ENCODE measurements at places on chromosomes 1 and 21. TPM values are rescaled to one million over a fixed set of nuclear protein-coding genes. Genes with fewer than 3 reads are reported as not detected.

NLRP3 gene
- total RNA-seq = not detected

SLC30A2 gene
- total RNA-seq = not detected

TNFAIP8L2 gene
- not detected for total RNA-seq

FAM78B gene
- 0.33 TPM for total RNA-seq

MAP3K6 gene
- 8.3 TPM for total RNA-seq

S100A7 gene
- total RNA-seq = not detected

TAS1R3 gene
- total RNA-seq = 0.26 TPM

IFI6 gene
- 68.4 TPM for total RNA-seq

RNU1-2 gene
- total RNA-seq = 3,997 TPM

- H3K27ac ChIP-seq = peak overlapping the region; percentile 50
- H3K36me3 ChIP-seq = peaks cover 21% of the 10 kb centered on the region
- DNase-seq = peak; percentile 45
- no peaks in the 10 kb centered on the region for H3K27me3 ChIP-seq
Measured at GRCh38 chr1:173864179-173864867, 3.5 kb downstream of the GAS5 start.

- no peak overlapping the region for H3K27ac ChIP-seq
- DNase-seq = peak; percentile 38
- H3K4me3 ChIP-seq = no peak overlapping the region
- no peaks in the 10 kb centered on the region for H3K27me3 ChIP-seq
Measured at GRCh38 chr1:210407207-210407886, 78.6 kb downstream of the HHAT start.

DNA sequence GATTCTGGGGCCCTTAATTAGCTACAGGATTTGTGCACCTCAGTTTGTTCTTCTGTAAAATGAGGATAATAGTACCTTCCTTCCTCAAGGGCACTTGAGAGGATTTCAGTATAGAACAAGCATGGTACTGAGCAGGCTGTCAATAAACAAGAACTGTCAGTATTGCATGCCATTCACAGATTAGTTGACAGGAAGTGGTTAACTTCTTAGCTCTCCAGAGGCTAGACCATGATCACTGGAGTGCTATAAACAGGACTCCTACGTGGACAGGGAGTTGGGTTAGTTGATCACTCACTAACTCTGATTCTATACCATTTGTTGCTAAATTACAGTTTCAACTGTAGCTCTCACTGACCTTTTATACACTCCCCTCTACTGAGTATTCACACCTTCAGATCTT is 126.2 kb upstream of the DAB1 start:
- no peak overlapping the region for H3K4me3 ChIP-seq
- no peak overlapping the region for H3K27ac ChIP-seq
- H3K4me1 ChIP-seq = no peaks in the 10 kb centered on the region
- H3K36me3 ChIP-seq = no peaks in the 10 kb centered on the region
- DNase-seq = no peak

- H3K4me3 ChIP-seq = no peak overlapping the region
- peak; percentile 63 for DNase-seq
- H3K4me1 ChIP-seq = no peaks in the 10 kb centered on the region
- no peaks in the 10 kb centered on the region for H3K36me3 ChIP-seq
- no peak overlapping the region for H3K27ac ChIP-seq
- H3K27me3 ChIP-seq = no peaks in the 10 kb centered on the region
Measured at GRCh38 chr21:16211339-16212303, 481.8 kb downstream of the USP25 start.

DNA sequence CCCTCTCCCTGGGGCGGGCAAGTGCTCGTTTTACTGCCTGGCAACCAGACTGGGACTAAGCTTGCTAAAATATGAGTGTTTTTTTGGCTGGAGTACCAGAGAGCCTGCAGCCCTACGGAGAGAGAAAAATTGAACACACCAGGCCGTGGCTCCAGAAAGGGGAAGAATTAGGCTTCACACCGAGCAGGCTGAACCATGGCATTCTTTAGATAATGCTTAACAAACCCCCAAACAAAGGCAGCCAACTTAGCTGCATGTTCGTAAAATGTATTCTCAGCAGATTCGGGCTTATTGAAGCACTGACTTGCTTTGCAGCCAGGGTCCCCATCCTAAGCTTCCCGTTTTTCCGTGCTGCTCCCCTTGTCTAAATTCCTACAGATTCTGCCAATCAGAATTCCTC is 76.6 kb downstream of the LMX1A start:
- no peaks in the 10 kb centered on the region for H3K36me3 ChIP-seq
- no peak overlapping the region for H3K4me3 ChIP-seq
- no peak overlapping the region for H3K27ac ChIP-seq

DNA sequence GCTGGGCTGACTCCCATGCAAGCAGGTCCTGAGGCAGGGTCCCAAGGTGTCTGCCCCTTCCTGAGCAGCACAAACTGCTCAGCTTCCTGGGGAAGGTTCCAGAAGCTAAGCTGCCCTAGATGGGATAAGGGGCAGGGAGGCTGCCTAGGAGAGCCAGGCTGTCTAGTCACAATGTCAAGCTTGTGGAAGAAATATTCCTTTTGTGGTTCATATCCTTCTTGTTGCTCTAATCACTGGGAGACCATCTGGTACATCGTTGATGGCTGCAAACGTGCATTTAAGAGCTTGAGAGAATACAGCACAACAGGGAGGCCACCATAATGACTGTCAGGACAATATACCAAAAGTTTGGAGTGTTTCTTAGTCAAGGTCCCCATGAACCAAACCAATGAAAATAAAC is 67.4 kb downstream of the SLC16A1 start:
- no peak for DNase-seq
- H3K4me3 ChIP-seq = no peak overlapping the region
- H3K4me1 ChIP-seq = peaks cover 2% of the 10 kb centered on the region
- no peak overlapping the region for H3K27ac ChIP-seq
- H3K27me3 ChIP-seq = no peaks in the 10 kb centered on the region

- H3K4me1 ChIP-seq = peaks cover 25% of the 10 kb centered on the region
- peak overlapping the region; percentile 97 for H3K27ac ChIP-seq
- DNase-seq = peak; percentile 36
Measured at GRCh38 chr1:58816747-58817221, 32.9 kb upstream of the JUN start.

GRCh38 chr1:83799594-83799993 is 199.3 kb downstream of the TTLL7 start:
- no peaks in the 10 kb centered on the region for H3K4me1 ChIP-seq
- no peak overlapping the region for H3K4me3 ChIP-seq
- H3K27ac ChIP-seq = no peak overlapping the region

GRCh38 chr1:15847893-15848142 is 311 bp downstream of the SPEN start:
- peaks cover 2% of the 10 kb centered on the region for H3K4me1 ChIP-seq
- no peaks in the 10 kb centered on the region for H3K27me3 ChIP-seq
- DNase-seq = no peak
- H3K4me3 ChIP-seq = peak overlapping the region; percentile 28

- DNase-seq = no peak
- peaks cover 5% of the 10 kb centered on the region for H3K36me3 ChIP-seq
- H3K4me1 ChIP-seq = peaks cover 12% of the 10 kb centered on the region
- no peaks in the 10 kb centered on the region for H3K27me3 ChIP-seq
- H3K27ac ChIP-seq = no peak overlapping the region
Measured at GRCh38 chr1:68119445-68119844, 69.0 kb upstream of the DIRAS3 start.

- no peak overlapping the region for H3K27ac ChIP-seq
- H3K36me3 ChIP-seq = no peaks in the 10 kb centered on the region
- H3K4me3 ChIP-seq = no peak overlapping the region
- peak; percentile 21 for DNase-seq
Measured at GRCh38 chr1:109192433-109192832, 21.3 kb upstream of the SARS1 start.

GRCh38 chr1:182962554-182963115 is 9.7 kb upstream of the SHCBP1L start:
- no peaks in the 10 kb centered on the region for H3K27me3 ChIP-seq
- H3K27ac ChIP-seq = peak overlapping the region; percentile 83
- no peaks in the 10 kb centered on the region for H3K4me1 ChIP-seq

- no peaks in the 10 kb centered on the region for H3K27me3 ChIP-seq
- no peak overlapping the region for H3K4me3 ChIP-seq
- DNase-seq = no peak
Measured at GRCh38 chr1:1106510-1107221, 9.2 kb downstream of the C1orf159 start.

DNA sequence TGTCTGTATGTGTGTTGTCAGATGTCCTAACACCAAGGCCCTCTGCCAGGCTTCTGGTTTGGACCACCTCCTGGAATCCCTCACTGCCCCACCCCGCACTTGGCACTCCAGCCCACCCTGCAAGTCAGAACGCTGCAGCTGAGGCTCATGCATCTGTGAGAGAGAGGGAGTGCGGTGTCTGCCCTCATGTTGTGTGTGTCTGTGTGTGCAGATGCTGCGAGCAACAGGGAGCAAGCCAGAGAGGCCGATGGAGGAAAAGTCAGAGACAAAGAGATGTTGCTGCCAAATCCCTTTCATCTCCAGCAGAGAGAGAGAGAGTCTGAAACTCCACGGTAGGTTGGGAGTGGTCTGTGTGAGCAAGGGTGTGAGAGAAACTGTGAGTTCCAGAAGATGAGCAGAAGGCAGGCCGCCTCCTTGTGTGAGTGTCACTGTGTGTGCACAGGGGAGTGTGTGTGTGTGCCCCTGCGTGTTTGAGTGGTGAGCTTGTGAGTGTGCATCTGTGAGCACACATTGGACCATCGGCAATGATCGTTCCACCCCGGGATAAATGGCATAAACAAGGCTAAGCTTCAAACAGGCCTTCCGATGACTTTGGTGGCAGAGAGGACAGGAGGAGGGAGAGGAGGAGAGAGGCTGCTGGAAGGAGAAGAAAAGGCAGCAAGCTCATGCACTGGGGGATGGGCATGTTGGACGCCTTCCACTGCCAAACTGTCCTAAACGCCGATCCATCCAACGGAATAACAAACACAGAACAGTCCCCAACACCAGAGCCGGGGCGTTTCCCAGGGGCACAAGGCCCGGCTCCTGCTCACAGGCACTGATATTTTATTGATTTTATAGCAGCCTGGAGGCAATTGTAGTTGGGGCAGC is 99.2 kb upstream of the GRIK3 start:
- H3K27ac ChIP-seq = no peak overlapping the region
- no peak for DNase-seq
- H3K4me1 ChIP-seq = no peaks in the 10 kb centered on the region
- no peak overlapping the region for H3K4me3 ChIP-seq
- H3K36me3 ChIP-seq = no peaks in the 10 kb centered on the region

DNA sequence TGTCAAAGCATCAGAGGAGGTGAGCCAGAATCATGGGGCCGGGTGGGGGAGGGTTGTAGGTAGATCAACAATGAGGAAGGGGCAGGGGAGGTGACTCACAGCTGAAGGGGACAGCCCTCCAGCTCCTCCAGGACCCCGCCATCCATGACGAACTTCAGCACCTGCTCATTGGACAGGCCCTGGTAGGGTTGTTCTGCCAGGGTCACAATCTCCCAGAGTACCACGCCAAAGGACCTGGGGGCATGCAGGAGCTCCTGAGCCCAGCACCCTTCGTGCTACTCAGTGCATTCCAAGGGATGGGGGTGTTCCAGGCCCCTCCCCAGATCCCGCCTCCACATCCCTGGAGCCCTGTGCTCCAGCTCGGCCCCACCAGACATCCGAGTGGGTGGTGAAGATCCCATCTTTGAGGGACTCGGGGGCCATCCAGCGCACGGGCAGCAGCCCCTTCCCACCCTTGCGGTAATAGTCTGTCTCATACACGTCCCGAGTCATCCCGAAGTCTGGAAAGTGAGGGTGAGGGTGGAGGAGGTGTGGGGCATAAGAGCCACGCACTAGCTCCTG is 17.5 kb downstream of the INSRR start:
- peaks cover 43% of the 10 kb centered on the region for H3K27me3 ChIP-seq
- no peaks in the 10 kb centered on the region for H3K36me3 ChIP-seq
- no peaks in the 10 kb centered on the region for H3K4me1 ChIP-seq

GRCh38 chr21:45579383-45580180 is 37.3 kb upstream of the SLC19A1 start:
- no peaks in the 10 kb centered on the region for H3K27me3 ChIP-seq
- no peak overlapping the region for H3K27ac ChIP-seq
- no peaks in the 10 kb centered on the region for H3K4me1 ChIP-seq
- DNase-seq = no peak
- H3K36me3 ChIP-seq = no peaks in the 10 kb centered on the region

DNA sequence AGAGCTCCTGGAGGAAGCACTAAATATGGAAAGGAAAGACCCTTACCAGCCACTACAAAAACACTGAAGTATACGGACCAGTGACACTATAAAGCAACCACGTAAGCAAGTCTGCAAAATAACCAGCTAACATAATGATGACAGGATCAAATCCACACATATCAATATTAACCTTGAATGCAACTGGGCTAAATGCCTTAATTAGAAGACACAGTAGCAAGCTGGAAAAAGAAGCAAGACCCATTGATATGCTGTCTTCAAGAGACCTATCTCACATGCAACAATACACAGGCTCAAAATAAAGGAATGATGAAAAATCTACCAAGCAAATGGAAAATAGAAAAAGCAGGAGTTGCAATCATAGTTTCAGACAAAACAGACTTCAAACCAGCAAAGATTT is 31.0 kb downstream of the C1orf185 start:
- no peaks in the 10 kb centered on the region for H3K36me3 ChIP-seq
- no peak overlapping the region for H3K4me3 ChIP-seq
- H3K4me1 ChIP-seq = no peaks in the 10 kb centered on the region
- H3K27ac ChIP-seq = no peak overlapping the region
- no peaks in the 10 kb centered on the region for H3K27me3 ChIP-seq

- H3K36me3 ChIP-seq = no peaks in the 10 kb centered on the region
- no peak overlapping the region for H3K27ac ChIP-seq
- DNase-seq = no peak
- H3K4me3 ChIP-seq = no peak overlapping the region
- H3K27me3 ChIP-seq = no peaks in the 10 kb centered on the region
- no peaks in the 10 kb centered on the region for H3K4me1 ChIP-seq
Measured at GRCh38 chr1:79441238-79441637, 434.7 kb upstream of the ADGRL4 start.

DNA sequence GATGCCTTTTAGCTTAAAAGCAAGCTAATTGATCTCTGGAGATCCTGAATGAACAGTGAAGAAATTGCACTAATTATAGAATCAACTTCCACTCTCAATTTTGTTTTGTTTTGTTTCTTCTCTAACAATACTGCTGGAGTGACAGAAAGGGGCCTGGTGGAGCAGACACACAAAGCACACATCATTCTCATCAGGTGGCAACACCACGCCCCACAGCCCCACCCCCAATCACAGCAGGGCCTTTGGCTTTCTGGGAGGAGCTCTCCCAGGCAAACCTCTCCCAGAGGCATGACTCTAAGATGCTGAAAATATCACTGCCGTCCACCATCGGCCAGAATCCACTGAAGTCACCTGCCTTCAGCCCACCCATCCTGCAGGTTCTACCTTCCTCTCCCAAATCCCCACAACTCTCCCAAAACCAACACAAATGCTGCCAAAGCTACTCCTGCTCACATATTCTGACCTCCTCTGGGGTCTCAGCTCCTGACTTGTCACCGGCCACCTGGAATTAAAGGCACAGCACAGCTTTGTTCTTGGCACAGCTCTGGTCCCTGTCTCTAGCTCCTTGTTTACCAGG is 120.7 kb downstream of the GRIK3 start:
- H3K27ac ChIP-seq = no peak overlapping the region
- H3K36me3 ChIP-seq = no peaks in the 10 kb centered on the region
- no peak for DNase-seq
- no peaks in the 10 kb centered on the region for H3K27me3 ChIP-seq

Measured in fibroblast of lung (primary cell).